ENCODE measurements at places on chromosomes 7 and 10.
A peak's percentile ranks its signal among the peaks of the same experiment; 100 is the strongest.

GRCh38 chr10:35228058-35228457 is 101.4 kb downstream of the CREM start:
- DNase-seq, result no peak

DNA sequence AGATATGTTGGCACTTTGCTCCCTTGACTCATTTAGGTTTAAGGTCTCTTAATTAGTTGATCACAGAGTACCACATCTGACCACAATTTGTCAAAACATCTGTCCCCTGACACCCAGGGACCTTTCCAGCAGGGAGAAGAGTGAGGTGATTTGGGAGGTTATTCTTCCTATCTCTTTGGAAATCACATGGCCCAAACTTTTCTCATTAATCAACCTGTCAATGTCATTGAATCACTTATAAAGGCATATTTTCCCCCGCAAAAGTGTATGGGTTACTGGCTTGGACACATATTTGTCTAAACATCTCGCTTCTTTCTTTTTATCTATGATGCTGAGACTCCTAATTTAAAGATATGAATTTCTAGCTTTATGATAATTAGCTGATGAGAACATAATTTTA is 92.4 kb upstream of the RPA3 start:
- DNase-seq, result no peak

DNA sequence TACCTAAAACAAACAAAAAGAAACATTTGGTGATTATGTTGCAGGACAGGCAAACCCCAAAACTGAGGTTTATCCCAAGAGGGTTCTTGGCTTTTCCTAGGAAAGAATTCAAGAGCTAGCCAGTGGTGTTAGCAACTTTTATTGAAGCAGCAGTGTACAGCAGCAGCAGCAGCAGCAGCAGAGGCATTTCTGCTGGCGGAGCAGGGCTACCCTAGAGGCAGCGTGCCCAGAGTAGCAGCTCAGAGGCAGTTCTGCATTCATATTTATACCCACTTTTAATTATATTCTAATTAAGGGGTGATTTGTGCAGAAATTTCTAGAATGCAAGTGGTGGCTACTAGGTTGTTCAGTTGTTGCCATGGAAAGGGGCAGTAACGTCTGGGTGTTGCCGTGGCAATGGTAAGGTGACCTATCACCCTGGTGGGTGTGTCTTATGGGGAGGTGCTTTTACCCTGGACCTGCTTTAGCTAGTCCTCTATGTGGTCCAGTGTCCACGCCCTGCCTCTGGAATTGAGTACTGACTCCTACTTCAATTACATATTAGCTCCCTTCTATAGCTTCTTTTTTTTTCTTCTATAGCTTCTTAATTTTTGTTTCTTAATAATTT is 53.9 kb downstream of the VCL start:
- no peak for DNase-seq

GRCh38 chr10:5540891-5541290 is 16.1 kb downstream of the CALML3 start:
- peak; percentile 5 for DNase-seq

GRCh38 chr10:85888004-85888403 is 478.6 kb downstream of the GRID1 start:
- no peak for DNase-seq

Measured in femur (tissue), 1 donor.